Mesenchymal stem cell (in vitro differentiated cells and primary cell): ENCODE measurements at places on chromosomes 7 and 10.
A peak's percentile ranks its signal among the peaks of the same experiment; 100 is the strongest.

GRCh38 chr10:1411451-1411850 is 325.9 kb downstream of the ADARB2 start:
- no peak for DNase-seq

- DNase-seq = no peak
These were observed 89.0 kb upstream of the FGFR2 start for GRCh38 chr10:121687095-121687813.

GRCh38 chr7:149680331-149681025 is 92.9 kb downstream of the ZNF467 start:
- no peak for DNase-seq

GRCh38 chr10:43598446-43598845 is 7.8 kb upstream of the ZNF485 start:
- no peak for DNase-seq

- peak; percentile 24 for DNase-seq
These were observed 52.7 kb downstream of the NHLRC2 start for GRCh38 chr10:113907166-113907565.
